Smooth muscle cell of the umbilical artery (primary cell): ENCODE measurements at places on chromosomes 7 and 10. TPM values are rescaled to one million over a fixed set of nuclear protein-coding genes. Genes with fewer than 3 reads are reported as not detected.

The PRR15 gene
- total RNA-seq = under 0.01 and 1.2 TPM in 2 replicates

The FXYD4 gene
- total RNA-seq = not detected in 2 replicates

The CTAGE8 gene
- total RNA-seq = 0.09 TPM in 1 of 2 replicates, not detected in the other

The DNMBP gene
- total RNA-seq = 27.3 and 82.0 TPM in 2 replicates

The C10orf53 gene
- total RNA-seq = not detected in 2 replicates
